Bone marrow (tissue), 2 donors: ENCODE measurements at places on chromosomes 2 and 18.

- no peak for DNase-seq
Measured at GRCh38 chr2:190862571-190862991, 18.0 kb upstream of the GLS start.

DNA sequence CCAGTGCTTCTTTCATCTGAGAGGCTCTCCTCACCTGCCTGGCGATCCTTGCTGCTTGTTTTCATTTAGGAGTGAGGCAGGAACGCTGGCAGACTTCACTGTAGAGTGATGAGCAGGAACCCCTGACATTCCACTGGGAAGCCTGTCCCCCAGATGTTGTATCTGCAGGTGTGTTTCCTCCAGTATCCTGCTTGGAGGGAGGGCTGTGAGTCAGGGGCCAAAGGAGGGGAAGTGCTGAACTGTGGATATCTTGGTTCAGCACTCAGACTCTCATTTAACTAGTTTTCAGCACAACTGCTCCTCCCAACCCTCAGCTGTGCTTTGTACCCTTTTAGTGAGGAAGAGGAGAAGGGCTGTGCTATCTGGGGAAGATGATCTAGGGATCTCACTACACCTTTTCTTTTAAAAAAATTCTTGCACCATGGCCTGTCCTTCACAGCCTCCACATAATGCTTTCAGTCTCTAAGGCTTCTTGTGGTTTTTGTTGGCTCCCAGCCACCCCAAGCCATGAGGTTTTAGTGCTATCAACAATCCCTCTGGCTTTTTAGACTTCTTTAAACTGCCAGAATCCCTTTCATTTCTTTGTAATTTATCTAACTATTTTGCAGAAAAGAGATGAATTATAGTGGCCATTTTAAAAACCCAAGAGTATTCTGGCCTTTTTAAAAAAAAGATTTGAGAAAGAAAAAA, 11.2 kb downstream of the ANKAR start:
- no peak for DNase-seq

GRCh38 chr2:173963323-173963816, 1.8 kb downstream of the SP3 start:
- DNase-seq, result peak; percentile 61

- DNase-seq, result no peak
Measured at GRCh38 chr2:11457935-11458334, 8.0 kb downstream of the E2F6 start.

GRCh38 chr2:191174442-191174841, 23.6 kb upstream of the STAT4 start:
- DNase-seq, result no peak

DNA sequence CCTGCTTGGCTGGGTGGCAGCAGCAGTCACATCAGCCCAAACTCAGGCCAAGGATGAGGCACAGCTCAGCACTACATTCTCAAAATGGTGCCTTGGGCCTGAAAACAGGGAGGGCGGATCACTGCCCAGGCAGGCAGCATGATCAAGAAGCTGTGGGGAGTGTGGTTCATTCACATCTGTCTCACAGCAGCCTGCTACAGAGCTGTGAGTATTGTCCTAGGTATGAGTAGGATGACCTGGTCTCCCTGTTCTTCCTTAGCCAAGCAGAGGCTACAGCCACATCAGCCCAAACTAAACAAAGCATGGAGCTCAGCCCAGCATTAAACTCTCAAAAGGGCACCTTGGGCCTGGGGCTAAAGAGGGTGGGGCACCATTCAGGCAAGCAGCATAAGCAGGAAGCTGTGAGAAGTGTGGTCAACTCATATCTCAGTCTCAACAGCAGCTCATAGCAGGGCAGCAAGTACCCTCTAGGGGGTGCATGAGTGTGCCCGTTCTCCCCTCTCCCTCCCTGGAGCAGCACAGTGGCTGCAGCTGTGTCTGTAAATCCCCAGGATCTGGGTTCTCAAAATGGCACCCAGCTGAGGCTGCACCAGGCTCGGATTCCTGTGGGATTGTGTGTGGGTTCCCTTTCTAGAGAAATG, 139.6 kb downstream of the TRABD2A start:
- peak; percentile 20 for DNase-seq

GRCh38 chr2:121532347-121532766, 1.7 kb downstream of the RNU4ATAC start:
- peak; percentile 54 for DNase-seq

DNA sequence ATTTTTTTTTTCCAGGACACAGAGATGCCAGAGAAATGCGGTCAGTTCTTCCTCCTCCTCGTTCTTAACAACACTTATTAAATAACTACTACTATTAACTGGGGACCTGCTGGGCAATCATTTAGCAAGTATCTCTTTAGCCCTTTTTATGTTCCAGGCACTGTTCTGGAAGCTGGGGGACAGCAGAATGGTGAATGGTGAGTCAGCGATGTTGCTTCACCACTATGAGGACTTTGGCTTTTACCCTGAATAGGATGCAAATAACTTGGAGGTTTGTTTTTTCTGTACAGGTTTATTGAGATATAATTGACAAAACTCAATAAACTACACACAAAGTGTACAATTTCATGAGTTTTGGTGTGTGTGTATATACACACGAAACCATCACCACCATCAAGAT, 179.9 kb upstream of the MSH6 start:
- DNase-seq, result no peak

- DNase-seq, result no peak
Measured at GRCh38 chr2:70192516-70192915, 1.7 kb upstream of the C2orf42 start.

GRCh38 chr2:48092846-48093803, 186.8 kb upstream of the FBXO11 start:
- no peak for DNase-seq

- DNase-seq, result peak; percentile 79
Measured at GRCh38 chr2:37648331-37649011, 23.0 kb downstream of the CDC42EP3 start.

DNA sequence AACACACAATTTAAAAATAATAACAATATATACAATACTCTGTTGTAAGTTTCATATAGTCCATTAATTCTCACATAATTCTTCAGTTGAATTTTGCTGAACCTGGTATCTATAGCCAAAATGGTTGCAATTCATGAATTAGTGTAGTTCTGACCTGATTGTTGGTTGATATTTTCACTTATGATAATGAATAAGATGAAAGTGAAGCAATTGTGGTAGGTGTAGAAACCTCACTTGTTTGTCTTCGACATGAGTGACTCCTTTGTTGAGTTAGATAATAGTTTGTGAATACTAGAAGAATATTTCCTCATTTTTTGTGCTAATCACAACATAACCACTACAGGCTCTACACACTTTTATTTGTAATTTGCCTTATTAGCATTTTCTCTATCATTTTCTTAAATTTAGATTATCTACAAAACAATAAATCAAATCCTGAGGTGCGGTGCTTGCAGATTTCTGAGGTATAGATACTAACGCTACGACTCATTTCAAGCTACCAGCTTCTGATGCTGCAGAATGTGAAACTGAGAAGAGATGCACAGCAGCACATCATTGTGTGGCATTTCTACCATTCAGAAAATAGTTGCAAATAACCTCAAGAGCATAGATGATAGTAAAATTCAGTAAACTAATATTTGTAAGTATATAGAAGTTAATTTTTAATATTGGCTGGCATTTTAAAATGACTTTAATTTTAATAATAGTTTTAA, 117.9 kb downstream of the KCNH7 start:
- no peak for DNase-seq

- no peak for DNase-seq
Measured at GRCh38 chr2:144894612-144895599, 375.0 kb upstream of the ZEB2 start.

DNA sequence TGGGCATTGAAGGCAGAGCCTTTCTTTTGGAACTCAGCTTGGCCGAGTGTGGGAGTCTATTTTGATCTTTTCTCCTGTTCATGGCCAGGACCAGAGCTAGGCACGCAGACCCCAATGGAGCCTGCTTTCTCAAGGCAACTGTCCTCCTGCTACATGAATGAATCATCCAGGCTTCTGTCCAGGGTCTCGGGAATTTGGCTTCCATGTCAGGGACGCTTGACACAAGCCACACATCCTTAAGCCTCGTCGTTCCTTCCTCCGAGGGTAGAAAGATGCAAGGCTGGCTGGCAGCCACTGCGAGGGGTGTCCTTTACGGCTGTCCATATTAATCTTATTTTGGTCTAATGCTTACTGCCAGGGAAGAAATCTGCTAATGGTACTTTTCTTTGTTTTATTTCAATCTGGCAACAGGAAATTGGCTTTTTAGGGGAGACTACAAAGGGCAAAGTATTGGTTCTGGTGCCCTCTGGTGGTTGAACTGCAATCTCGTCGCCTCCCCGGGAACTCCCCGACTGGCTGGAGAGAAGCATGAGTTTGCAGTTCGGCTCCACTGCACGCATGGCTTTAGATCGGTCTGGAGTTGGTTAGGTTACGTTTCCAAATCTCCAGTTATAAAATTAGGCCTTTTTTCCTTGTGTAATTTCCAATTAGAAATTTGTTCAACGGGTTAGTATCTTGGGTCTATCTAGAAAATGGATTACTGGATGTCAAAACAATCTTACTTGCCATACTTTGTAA, 135.2 kb downstream of the ALPK2 start:
- DNase-seq, result peak; percentile 58

DNA sequence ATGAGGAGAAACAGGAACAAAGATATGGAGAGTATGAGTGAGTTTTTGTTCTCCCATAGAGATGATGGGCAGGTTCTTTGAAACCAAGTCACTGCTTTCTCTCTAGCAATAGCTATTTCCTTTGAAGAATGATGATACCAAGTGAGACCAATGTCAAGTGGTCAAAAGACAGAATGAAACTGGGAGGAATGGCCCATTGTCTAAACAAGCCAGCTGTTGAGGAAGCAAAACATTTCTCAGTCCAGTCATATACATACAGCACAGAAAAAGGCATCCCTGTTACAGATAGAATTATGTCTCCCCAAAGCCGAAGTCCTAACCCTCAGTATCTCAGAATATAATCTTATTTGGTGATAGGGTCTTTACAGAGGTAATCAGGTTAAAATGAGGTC, 66.1 kb upstream of the EPC2 start:
- no peak for DNase-seq

DNA sequence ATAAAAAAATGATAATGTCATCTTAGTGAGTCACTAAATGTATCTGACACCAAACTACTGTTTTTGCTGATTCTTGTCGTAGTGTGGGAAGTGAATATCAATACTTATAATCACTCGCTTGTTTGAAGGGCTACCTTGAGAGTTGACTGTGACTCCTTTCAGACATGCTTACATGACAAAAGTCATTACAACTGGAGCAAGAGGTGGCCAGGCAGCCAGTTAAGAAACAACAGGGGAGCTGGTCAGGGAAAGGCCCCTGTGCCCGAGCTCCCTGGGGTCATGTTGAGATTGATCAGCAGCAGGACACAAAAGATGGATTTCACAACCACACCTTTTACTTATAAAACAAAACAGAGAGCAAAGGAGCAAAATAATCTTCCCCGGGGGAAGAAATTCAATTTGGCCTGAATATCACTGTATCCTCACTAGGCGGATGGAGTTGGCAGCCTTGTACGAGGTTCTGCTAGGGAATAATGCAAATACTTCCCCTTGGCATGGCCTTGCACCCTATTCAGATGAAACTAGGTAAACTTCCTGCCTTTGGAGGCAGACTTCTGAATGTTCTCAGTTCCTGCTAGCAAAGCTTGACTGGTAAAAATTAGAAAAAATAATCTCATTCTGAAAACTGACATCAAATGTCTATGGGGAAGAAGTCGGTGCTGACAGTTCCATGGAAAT, 101.2 kb downstream of the DYNC1I2 start:
- DNase-seq, result no peak

DNA sequence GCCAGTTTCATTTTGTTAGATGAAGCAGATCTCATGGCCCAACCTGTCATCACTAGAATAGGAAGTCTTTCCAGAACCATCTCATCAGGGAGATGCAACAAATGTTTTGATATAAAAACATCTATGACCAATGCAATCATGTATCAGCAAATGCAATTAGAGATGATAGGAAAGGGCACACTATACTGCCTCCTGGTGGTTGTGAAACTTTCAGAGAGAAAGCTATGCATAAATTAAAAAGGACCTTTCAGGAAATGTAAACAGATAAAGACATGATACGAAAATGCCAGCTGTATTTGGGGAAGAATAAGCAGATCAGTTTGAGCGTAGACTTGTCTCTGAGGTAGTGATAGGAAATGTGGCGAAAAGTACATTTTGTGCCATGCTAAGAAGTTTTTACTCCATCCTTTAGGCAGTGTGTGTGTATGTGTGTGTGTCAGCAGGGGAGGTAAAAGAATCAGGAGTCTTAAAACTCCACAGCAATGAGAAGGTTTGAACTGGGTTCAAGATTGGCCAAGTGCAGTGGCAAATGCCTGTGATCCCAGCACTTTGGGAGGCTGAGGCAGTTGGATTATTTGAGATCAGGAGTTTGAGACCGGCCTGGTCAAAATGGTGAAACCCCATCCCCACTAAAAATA, 479.3 kb downstream of the CPS1 start:
- peak; percentile 5 for DNase-seq

DNA sequence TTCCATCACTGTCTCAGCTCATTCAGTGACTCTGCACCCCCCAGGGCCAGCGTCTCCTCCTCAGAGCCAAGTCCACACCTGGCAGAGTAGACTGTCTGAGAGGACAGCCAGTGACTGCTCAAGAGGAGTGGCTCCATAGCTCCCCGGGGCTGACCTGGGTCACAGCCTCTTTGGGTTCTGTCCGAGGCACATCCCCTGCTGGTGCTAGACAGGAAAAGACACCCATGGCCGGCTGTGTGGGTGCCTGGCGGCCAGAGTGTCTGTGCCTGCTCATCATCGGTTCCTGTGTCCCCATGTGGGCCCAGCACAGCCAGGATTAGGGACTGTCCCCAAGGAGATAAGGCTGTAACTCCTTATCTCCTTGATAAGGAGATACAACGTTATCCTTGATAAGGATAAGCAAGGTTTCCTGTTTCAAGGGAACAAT, 3.5 kb upstream of the CROCC2 start:
- DNase-seq, result no peak

DNA sequence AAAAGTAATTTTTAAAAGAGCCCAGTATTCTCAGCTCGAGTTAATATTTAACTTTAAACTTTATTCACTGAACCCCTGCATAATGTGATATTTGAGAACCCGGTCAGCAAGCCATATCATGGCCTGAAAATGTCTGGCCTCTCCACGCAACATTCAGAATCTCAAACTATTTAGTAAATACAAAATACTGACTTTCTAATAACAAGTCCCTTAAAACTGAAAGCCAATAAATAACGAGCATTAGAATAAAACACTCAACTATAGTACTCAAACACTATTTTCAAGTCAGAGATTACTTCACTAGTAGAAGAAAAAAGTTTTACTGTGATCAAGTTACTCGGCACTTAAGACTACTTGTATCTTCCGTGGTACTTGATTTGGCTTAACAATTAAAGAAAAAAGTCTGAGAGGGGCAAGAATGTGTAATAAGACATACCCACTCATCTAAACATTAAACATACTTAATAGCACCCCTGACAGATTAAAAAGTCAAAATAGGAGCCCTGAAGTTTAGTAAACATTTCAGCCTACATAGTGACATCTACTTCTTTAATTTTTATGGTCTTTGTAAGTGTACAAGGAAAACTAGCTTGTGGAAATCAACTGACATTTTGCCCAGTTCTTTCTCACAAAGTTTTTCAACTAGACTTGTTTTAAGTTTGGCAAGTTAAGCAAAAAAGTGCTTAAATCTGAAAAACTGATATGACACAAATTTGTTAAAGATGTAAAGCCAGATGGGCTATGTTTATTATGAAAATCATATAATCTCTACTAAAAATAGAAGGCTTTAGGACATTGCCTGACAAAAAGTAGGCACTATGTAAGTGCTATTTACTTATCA, 38.2 kb downstream of the RTN4 start:
- DNase-seq, result no peak

GRCh38 chr18:52459890-52460289, 119.9 kb downstream of the DCC start:
- DNase-seq, result no peak

GRCh38 chr2:33597026-33597425, 2.1 kb downstream of the FAM98A start:
- DNase-seq, result no peak
